ENCODE measurements at places on chromosomes 4 and X.

GRCh38 chrX:32741910-32742309 lies 469.4 kb downstream of the DMD start:
- no peak for DNase-seq

DNA sequence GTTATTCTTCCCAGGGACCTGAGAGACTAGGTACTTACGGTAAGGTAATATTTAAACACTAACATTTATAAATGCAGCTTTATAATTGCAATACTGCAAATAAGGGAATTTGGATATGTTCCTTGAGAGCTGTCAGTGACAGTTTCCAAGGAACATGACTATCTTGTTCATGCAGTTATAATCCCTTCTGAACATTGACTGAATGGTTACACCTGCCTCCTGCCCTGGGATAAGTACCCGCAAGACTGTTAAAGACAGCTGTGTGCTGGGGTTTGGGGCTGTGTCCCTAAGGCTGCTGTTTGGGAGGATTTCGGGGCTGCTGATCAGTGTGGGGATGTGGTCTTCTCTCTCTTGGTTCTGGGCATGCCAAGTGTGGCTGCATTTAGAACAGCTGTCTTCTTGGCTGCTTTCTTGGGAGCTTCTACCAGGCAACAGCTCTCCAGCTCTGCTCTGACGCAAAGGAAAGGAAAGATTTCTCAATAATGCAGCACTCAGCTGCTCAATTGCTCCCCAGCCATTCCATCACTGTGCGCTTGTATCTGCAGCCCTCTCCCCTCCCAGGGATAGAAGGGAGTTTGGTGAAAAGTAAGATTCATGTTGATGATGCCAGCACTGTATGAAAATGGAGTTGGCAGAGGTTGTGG lies 298.8 kb upstream of the TAPT1 start:
- no peak for DNase-seq

GRCh38 chr4:158810487-158811215 lies 41.8 kb downstream of the FNIP2 start:
- no peak for DNase-seq

DNA sequence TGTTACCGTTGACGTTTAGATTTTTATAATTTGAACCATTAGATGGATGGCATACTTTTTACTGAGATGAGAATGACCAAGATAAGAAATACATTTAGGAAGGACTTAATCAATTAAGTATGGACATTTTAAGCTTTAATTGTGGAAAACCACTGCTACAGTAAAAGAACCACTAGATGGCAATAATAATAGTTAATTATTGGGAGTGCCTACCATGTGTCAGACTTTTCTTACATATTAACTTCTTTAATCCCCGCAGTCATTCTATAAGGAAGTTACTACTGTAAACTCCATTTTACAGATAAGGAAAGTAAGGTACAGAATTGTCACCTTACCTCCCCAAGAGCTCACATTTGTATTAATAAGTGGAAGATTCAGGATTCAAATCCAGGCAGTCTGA lies 48.5 kb upstream of the MYOZ2 start:
- DNase-seq: no peak

GRCh38 chr4:85228264-85228663 lies 246.7 kb upstream of the ARHGAP24 start:
- DNase-seq: no peak

DNA sequence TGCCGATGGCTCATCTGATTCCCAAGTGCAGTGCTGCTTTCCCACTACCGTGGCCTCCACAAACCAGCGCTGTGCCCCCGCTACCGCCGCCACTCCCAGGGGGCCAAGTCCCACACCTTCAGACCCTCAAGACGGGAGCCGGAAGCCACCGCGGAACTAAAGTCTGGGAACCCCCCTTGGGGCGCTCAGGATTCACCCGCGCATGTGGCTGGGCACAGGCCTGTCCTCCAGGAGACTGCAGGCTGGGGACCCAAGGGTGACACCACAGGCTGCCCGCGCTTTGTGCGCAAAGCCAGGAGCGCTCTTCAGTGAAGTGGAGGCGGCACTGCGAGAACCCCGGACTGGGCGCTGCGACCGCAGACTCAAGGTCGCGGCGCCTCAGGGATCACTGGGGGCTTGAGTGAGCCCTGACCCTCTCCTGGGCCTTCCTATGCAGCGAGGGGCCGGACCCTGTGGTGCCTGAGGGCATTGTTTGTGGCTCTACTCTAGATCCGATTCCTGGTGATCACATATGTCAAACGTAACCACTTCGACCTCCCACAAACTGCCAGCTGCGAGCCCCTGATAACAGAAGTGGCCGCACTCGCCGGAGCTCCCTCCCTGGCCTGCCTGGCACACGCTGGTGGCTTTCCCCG lies 20.4 kb upstream of the TBC1D14 start:
- DNase-seq: no peak

GRCh38 chrX:130861462-130861861 lies 41.5 kb downstream of the ENOX2 start:
- no peak for DNase-seq
